H7 (cell line): ENCODE measurements at places on chromosomes 2 and 18.

DNA sequence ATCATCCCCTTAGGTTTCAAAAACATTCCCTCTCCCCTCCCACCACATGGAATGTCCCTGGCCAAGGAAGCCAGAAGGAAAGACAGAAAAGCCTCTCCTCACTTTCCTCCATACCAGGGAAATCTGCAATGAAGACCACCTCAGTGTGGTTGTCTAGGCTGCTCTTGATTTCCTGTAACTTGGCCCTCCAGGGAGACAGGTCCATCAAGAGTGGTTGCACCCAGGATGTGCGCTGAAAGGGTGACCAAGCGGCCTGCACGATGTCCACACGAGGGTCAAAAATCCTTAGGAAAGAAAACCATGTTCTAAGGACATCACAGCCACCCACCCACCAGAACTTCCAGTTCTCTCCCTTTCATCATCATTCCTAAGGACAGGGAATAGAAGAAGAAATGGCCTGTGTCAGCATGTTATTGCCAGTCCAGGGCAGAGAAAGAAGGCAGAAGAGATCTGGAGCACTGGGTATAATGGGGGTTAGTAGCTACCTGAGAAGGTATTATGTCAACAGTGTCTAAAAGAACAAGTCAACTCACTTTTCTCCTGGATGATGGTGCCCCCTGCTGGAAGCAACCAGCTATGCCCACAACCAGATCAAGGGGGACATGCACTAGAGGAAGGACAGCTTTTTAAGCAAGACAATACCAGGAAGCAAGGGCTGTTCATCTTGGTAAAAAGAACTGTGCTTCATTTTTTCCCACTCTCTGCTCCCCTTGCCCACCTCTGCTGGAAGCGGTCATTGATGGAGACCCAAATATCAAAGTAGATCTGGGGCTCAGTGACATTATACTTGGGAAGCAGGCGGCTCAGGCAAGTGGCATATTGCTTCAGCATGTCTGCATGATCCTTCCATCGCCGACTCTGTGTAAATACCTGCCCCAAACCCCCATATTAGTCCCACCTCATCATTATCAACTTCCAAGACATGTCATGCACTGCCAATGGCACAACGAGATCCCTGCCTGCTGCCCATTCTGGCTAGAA, 9.3 kb downstream of the GGCX start:
- DNase-seq, result peak; percentile 75

DNA sequence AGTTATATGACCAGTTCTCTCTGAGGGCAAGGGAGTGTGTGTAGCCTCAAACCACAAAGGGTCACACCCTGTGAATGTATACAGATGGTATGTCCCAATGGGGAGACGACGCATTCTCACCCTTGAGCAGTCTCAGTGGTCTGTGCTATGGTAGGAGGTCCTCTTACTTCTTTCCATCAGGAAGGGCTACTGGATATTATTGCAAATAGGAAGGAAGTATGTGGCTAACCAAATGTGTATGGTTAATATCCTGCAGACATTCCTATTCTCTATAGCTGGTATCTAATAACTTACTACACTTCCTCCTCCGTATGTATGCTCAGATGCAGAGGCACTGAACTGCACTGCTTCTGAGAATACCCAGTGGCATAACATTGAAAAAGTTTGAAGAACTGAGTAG, 306.7 kb upstream of the CCDC68 start:
- no peak for DNase-seq

DNA sequence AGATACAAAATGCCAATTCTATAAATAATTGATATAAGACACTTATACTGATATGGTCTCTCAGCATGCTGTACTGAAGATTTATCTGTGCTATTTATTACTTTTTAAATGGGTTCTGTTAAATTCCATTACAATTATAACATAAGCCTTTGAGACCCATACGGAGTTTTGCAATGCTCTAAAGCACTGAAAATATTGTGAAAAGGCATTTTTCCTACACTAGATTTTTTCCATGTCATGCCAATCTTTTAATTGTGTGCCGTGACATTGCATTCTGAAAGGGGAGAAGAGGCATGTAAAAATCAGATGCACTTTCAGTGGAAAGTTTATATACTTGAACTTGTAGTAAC, 46.5 kb downstream of the EFEMP1 start:
- DNase-seq, result no peak

GRCh38 chr2:227464851-227465250, 7.1 kb upstream of the AGFG1 start:
- peak; percentile 33 for DNase-seq
